Thoracic aorta (tissue), 2 donors: ENCODE measurements at places on chromosomes 4 and X.

GRCh38 chrX:134369576-134369975 lies 90.4 kb upstream of the HPRT1 start:
- DNase-seq = no peak

DNA sequence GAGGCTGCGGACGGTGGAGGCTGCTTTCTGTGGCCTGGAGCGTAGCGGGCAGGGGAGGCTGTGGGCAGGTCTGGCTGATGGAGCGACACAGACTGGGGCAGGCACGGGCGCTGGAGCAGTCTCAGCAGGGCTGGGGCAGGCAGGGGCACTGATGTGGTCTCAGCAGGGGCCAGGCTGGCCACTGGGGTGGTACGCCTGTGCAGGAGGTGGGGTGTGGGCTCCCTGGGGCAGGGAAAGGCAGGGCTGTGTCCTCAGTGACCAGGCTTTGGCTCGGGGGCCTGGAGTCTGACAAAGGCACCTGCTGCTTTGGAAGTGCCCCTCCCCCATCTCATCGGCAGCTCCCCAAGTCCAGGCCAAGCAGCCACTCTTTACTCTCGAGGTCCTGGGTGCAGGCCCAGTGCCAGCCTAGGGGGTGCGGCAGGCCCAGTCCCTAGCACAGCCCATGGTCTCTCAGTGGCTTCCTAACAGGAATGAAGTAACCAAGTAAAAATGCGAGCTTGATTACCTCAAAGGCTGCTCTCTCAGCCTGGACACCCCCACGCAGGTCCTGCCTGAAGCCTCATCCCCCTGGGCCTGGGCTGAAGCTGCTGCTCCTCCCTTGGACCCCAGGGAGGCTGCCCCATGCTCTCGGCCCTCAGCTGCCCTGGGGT lies 55.5 kb downstream of the ADRA2C start:
- DNase-seq = no peak

- no peak for DNase-seq
Observed at GRCh38 chr4:106764774-106765173, 271.3 kb downstream of the DKK2 start.

DNA sequence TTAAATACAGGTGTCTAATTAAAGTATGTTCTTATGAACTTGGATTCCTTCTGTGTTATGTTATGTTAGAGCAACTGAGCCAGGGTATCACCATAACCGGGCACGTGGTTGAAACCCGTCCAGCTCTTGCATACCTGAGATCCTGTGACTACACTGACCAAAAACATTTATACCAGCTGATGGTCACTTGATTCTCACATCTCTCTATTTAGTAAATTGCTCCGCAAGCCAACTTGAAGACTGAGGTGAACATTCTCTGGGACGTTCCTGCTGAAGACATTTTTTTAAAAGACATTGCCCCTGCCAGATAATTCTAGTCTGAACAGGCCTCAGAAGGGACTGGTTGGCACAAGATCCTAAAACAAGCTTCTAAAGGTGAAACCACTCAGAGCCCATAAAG lies 550.0 kb upstream of the DIPK2B start:
- DNase-seq = no peak

DNA sequence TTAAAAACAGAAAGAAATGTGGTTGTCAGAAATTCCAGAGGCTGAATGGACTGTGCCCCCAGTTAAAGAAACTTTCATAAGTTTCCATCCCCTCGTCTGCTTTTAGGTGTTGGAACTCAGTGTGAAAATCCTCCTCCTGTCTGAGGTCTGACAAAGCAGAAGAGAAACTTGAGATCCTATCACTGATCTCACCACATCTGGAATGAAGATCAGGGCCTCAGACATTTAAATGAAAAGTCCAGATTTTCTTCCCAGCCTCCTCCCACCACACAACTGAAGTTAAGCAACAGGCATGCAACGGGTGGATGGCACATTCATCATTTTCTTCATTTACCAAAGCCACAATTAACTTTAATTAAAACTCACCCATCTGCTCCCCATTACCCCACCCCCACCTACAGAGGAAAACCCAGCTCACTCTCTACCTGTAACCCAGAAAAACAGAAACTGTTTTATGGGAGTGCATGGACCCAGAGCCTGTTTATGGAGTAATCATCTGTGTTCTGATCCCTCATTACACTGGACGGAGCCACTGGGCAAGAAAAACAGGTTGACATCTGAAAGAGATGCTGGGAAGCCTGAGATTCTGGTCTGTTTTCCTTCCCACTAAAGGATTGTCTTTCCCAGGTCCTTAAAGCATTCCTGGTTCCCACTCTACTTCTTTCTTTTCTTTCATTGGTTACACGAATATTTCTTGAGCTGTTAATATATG lies 58.1 kb upstream of the HOPX start:
- DNase-seq = no peak

DNA sequence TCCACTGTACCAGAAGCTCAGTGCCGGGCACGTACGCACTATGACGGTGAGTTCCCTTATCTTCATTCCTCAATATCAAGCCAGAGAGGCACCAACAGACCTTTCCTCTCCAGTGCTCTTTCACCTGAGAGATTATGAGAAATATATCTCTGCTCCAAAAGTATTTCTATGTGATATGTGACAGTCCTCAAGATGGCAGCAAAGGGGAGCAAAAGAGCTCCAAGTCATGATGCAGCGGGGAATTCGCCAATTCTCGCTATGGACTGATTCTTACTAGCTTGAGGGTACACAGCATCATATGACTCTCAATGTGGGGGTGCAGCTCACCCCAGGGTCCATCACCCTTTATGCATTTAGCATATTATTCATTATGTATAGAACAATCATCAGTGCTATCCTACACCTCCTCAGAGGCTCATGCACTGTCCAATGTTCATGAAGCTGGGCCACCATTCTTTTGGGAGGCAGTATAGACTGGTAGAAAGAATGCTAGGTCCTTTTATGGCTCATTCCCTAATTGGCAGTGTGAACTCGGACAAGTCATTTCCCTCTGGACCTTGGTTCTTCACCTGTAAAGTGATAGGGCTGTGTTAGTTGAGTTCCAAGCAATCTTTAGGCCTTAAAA lies 12.8 kb upstream of the IQSEC2 start:
- no peak for DNase-seq

- DNase-seq = no peak
Observed at GRCh38 chr4:169066934-169067333, 56.9 kb upstream of the CBR4 start.

GRCh38 chrX:55169782-55170181 lies 50.4 kb upstream of the PAGE5 start:
- DNase-seq = no peak

DNA sequence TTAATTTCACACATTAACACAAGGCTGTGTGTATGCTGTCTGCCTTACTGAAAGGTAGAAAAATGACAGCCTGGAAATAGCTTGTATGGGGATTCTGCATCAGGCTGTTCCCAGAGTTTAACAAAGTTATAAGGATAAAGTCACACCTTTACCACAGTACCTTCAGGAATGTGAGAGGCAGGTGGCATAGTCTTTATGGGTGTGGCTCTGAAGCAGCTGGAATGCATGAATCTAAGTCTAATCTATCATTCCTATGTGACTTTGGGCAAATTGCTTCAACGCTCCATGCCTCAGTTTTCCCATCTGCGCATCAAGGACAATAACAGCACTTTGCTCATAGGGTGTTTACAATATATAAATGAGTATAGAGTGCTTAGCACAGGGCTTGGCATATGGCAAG lies 84.2 kb upstream of the EGFL6 start:
- no peak for DNase-seq

- DNase-seq = no peak
Observed at GRCh38 chr4:83701041-83701440, 165.1 kb downstream of the GPAT3 start.

GRCh38 chrX:51456814-51457213 lies 39.6 kb downstream of the NUDT11 start:
- DNase-seq = no peak

- no peak for DNase-seq
Observed at GRCh38 chr4:173061160-173061559, 107.5 kb upstream of the GALNT7 start.

GRCh38 chr4:151797131-151797530 lies 36.3 kb upstream of the GATB start:
- DNase-seq = no peak

GRCh38 chrX:101677028-101677427 lies 17.4 kb upstream of the ARMCX2 start:
- no peak for DNase-seq

GRCh38 chrX:386239-386767 lies 404 bp downstream of the PPP2R3B start:
- DNase-seq = no peak

- no peak for DNase-seq
Observed at GRCh38 chr4:8252301-8253173, 17.0 kb upstream of the HTRA3 start.

DNA sequence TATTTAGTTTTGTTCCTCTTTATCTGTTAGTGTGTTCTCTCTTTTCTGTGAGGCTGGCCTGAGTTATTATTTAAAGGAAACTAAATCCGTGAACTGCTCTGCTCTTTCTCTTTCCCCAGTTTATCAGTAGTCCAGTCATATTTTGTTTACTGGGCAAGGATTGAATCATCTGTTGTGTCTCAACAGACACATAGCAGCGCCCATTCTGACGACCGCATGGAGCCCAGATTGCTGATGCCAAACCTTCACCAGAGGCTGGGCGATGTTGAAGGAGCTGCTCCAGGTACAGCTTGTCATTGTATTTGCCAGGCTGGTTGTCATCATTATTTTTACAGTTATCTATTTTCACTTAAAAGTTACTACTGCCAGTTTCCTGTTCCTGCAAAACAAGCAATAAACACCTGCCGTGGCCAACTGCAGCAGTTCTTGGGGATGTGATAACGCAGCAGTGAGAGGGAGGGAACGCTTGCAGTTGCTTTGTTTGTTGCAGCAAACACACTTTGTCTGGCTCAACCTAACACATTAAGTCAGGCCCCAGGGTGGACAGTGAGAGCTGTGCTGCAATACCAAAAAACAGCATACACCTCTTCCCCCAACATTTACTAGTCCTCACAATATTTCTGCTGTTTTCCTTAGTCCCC lies 10.1 kb downstream of the REELD1 start:
- DNase-seq = no peak

- DNase-seq = no peak
Observed at GRCh38 chr4:53450773-53451172, 73.3 kb downstream of the FIP1L1 start.

GRCh38 chr4:159447296-159447695 lies 344.4 kb downstream of the RAPGEF2 start:
- DNase-seq = no peak

- no peak for DNase-seq
Observed at GRCh38 chr4:169219440-169219839, 51.3 kb downstream of the SH3RF1 start.

DNA sequence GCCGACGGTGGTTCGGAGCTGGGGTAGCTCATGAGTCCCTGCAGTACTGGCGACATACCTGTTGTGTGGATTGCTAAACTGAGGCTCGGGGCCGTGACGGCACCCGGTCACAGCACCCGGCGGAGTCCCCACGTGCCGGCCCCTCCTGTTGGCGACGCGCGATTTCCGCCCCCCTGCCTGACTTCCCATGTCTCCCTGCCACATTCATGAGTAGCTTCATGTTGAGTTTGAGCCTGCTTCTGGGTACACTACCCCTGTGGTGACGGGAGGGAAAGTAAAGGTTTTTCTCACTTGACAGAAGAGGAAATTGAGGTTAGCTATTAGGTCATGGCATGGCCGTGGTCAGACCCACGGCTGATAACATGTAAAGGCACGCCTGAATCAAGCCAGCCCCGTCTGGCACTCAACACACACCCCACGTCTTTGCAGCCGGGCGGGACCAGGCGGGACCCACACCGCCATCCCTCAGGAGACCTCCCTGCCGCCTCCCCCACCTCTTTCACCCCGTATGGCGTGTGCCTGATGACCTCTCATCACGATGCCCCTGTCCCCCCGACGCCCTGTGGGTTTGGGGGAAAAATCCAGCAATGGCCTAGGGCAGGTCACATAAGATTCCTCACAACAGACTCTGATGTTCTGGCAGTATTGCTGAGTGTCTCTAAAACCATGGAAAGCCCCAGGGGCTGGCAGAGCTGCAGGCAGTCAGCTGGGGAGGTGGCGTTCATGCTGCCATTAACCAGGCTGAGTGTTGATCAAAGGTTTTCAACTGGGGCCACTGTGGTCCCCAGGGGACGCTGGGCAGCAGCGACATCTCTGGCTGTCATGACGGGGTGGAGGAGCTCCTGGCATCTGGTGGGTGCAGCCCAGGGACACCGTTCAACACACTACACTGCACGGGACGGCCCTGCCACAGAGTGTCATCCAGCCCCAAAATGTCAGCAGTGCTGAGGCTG lies 29.2 kb downstream of the P2RY8 start:
- DNase-seq = no peak

DNA sequence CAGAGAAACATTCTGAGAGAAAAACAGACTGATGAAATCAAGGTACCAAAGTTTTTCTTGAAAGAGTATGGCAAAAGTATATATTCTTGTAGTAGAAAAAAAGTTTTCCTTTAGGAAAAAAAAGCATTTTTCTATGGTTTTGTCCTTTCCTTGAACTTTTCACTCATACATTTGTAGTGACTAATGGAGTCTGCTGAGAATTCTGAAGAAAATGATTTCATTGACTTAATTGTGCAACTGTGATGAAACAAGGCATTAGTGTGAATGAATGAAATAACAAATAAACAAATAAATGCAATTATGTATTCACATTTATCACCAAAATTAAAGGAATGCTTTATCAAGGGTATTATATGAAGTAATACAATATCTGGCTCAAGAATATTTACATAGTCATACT lies 5.7 kb downstream of the CSN1S1 start:
- no peak for DNase-seq

- DNase-seq = no peak
Observed at GRCh38 chr4:74189331-74190043, 31.6 kb downstream of the MTHFD2L start.

GRCh38 chr4:58247792-58248191 lies 1137.6 kb upstream of the IGFBP7 start:
- DNase-seq = no peak

GRCh38 chr4:80967346-80967745 lies 63.2 kb upstream of the BMP3 start:
- DNase-seq = no peak

- DNase-seq = no peak
Observed at GRCh38 chrX:72604705-72605104, 32.1 kb upstream of the HDAC8 start.

DNA sequence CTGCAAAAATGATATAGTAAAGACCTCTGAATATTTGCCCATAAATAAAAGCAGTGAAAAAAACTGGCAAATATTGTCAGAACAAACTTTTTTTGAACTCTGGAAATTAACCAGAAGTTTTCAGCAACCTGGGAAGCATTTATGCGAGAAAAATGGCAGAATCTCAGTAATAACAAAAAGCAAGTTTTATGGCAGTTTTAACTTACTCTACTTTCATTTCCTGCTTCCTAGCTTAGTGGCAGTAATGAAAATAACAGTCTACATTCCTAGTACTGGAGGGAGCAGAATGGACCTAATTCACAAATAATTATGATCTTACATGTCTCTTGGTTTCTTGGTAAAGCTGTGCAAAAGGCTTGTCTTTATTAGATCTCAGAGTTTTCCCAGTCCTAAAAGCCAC lies 460.1 kb downstream of the NAF1 start:
- DNase-seq = no peak
